ENCODE measurements at places on chromosomes 3 and 15.

DNA sequence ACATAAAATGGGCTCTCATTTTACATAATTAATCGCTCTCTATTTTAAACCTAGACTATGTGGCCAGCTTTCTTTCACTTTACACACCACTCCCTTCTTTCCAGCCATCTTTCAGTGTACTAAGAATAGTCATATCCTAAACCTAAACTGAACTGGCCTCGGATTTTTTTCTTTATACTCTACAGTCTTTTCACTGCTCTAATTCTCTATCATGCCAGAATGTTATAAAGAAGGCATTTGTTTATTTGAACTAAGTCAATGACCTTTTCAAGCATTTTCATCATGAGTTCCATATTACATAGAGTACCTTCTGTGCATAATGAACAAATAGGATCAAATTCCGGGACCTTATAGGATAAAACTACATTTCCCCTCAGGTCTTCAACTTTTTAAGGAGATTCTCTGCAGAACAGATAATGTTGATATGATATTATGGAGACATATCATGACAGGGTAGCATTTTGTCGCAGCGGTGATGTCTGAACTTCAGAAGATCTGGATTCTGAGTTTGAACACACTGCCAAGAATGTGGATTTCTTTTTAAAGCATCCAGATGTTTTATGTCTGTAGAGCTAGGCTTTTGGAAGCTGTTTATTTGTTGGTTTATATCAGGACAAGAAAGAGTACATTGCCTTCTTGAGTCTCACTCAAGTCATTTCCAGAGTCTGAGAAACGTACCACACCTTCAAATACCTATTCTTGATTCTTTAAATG is 1047.3 kb downstream of the MCTP2 start:
- no peak for DNase-seq

GRCh38 chr15:25053000-25053815 is 98.4 kb downstream of the SNRPN start:
- no peak for DNase-seq

DNA sequence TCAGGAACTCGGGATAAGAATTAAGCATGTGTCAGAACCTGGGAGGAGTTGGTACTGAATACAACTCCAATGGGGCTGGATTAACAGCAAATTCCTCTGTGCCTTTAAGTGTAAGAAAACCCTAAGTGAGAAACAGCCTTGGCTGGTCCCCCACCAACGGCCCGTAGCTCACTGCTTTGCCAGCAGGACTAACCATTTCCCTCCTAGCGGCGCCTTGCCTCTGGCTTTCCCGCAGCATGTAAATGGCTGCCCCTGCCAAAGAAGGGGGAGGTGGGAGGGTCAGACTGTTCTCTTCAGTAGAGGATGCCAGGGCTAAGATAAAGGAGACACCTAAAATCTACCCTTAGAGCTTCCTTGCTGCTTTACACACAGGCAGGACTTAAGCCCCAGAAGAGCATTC is 51.0 kb upstream of the SH3GL3 start:
- no peak for DNase-seq

GRCh38 chr3:183504597-183504996 is 50.9 kb downstream of the KLHL6 start:
- DNase-seq, result no peak

DNA sequence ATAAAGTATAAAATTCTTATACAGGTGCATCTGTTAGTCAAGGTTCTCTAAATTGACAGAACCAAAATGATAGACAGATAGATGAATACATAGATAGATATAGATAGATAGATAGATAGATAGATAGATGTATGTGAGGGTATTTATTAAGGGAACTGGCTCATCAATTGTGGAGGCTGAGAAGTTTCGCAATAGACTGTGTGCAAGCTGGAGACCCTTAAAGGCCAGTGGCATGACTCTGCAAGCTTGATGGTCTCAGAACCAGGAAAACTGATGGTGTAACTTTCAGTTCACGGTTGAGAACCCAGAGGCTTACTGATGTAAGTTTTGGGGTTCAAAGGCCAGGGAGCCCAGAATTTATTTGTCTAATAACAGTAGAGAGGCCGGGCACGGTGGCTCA is 1123.7 kb upstream of the CADM2 start:
- no peak for DNase-seq

- DNase-seq, result no peak
These were observed 101.8 kb upstream of the LIPC start for GRCh38 chr15:58329781-58330671.

DNA sequence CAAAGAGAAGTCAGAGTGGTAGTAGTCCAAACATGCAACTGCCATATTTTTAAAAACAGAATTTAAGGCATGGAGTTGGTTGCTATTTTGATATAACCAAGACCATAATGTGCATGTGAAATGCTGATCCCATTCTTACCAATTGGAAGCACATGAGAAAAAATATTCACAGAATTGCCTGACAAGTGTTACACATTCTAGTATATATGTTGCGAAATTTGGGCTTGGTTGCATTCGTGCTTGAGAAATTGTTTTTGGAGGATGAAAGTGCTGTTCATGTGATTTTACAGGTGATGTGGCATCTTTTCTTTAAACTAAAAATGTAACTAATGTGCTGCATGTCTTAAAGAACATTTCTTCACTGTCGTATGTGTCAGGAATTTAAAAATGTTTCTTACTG is 199.7 kb downstream of the CHL1 start:
- no peak for DNase-seq

- no peak for DNase-seq
These were observed 269.2 kb upstream of the GOLIM4 start for GRCh38 chr3:168364967-168365366.

GRCh38 chr15:63473749-63473998 is 30.7 kb upstream of the USP3 start:
- DNase-seq, result no peak

- DNase-seq, result no peak
These were observed 111.0 kb upstream of the MYO5C start for GRCh38 chr15:52406601-52407000.

DNA sequence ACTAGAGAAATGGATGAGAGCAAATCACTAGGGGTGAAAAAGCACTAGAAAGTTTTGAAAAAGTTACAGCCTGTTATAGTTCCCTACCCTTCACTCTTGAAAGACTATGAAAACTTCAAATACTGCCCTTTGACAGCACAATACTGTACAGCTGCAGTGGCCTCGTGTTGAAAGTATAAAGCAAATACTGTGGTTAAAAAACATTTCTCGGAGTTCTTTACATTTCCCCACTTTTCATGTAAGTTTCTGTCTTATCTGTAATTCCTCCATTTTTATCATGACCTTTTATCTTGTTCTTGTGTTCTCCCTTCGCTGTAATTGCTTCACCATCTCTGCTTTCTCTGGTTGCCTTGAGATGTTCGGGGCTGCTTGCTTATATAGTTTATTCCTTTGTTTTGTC is 423.8 kb upstream of the CFAP20DC start:
- no peak for DNase-seq

DNA sequence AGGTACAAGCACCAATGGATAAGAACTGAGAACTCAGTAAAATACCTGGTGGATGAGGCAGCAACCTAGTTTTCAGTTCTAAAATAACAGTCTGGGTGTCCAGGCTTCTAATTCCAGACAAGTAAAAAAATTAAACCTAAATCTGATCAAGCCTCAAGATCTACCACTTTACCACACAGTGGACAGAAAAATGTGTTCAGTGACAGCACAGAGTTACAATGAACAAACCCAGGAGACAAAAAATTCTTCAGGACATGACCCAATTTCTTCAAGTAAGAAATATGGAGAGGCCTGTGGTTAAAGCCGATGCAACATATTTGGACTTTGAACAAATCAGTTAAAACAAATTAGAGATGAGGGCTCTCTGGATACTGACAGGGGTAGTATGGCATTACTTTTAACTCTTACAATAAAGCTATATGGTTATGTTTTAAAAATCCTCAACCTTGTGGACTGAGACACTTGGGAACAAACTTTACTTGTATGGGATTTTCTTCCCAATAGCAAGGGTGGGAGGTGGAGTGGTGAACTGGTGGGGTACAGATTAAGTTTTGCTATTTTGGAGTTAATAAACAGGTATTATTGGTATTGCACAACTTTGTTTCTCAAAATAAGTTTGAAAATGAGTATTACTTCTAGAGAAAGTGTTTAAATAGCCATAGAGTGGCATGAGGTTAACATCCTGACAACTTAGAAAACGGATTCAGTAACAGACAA is 14.2 kb downstream of the CCNL1 start:
- no peak for DNase-seq

- DNase-seq, result no peak
These were observed 7.7 kb downstream of the MAP1A start for GRCh38 chr15:43525131-43525530.

DNA sequence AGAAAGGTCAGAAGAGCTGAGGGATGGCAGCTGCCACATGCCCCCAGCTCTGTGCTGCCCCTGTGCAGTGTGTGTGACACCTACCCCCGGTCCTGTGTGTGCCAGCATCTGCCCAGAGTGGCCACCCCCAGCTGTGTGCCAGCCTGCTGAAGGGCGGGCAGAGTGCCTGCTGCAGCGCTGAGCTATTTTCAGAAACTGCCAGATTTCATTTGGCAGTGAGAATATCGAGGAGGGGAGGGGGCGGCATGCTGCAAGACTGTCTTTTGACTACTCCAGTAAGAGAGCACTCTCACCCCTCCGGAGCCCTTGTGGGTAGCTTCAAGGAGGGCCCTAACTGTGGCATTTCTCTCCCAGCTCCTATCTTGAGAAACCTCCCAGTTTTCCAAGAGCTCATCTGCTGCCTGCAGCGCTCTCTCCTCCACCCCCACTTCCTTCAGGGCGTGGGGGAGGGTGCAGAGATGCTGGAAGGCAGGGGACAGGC is 25.2 kb upstream of the DOCK3 start:
- DNase-seq, result no peak

GRCh38 chr15:63483521-63484371 is 20.6 kb upstream of the USP3 start:
- no peak for DNase-seq

DNA sequence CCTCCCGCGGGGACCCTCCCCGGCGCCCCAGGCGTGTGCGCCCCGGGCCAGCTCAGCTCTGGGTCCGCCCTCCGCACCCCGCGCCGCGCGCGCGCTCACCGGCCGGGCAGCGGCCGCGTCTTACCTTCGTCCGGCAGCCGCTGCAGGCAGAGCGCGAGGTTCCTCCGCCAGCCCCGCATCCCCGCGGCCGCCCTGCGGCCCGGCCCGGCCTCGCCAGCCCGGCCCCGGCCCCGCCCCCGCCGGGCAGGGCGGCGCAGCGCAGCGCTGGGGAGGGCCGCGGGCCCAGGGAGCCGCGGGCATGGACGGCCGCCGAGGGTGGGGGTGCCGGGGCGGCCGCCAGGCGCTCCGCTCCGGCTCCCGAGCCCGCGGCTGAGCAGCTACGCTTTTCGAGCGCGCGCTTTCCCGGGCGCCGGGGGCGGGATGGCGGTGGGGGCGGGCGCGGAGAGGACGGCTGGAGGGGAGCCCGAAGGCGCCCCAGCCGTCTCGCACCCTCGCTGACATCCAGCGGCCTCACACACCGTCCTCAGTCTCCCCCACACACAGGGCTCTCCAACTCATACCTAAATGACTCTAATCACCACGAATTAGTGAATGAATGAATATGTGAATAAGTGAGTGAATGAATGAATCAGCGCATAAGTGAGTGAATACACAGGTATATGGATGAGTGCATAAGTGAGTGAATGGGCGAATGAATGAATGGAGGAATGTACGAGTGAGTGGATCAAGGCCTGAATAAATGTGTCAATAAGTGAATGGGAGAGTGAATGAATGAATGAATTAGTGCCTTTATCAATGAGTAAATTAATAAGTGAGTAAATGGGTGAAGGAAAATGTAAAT is 48.5 kb upstream of the CCDC174 start:
- no peak for DNase-seq

GRCh38 chr15:66253418-66254088 is at the start of gene MEGF11:
MEGF11 (minus strand) TSS chr15:66253750; CDS start chr15:66128403, 125,347 bp downstream.
- DNase-seq, result no peak

GRCh38 chr3:136380530-136380929 is 130.4 kb downstream of the PCCB start:
- DNase-seq, result no peak

GRCh38 chr3:192155194-192155593 is 572.1 kb downstream of the FGF12 start:
- no peak for DNase-seq

DNA sequence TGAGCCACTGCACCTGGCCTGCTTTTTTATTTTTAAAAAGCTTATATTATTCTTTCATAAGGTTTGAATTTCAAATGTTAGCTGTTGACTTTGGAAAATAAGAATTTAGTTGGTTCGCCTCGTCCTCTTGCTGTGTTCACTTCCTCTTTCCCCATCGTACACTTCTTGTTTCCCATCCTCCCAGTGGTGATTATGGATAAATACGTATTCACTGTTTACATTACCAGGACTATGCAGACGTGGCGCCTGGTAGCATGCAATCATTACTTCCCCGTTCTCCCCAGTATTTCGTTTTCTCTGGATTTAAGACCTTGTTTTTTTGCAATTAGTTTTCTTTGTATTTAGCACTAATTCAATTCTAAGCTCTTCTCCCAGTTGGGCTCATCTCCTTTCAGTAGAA is 70.1 kb downstream of the LMLN start:
- DNase-seq, result no peak

GRCh38 chr3:183539811-183540210 is 15.7 kb downstream of the KLHL6 start:
- DNase-seq, result no peak

DNA sequence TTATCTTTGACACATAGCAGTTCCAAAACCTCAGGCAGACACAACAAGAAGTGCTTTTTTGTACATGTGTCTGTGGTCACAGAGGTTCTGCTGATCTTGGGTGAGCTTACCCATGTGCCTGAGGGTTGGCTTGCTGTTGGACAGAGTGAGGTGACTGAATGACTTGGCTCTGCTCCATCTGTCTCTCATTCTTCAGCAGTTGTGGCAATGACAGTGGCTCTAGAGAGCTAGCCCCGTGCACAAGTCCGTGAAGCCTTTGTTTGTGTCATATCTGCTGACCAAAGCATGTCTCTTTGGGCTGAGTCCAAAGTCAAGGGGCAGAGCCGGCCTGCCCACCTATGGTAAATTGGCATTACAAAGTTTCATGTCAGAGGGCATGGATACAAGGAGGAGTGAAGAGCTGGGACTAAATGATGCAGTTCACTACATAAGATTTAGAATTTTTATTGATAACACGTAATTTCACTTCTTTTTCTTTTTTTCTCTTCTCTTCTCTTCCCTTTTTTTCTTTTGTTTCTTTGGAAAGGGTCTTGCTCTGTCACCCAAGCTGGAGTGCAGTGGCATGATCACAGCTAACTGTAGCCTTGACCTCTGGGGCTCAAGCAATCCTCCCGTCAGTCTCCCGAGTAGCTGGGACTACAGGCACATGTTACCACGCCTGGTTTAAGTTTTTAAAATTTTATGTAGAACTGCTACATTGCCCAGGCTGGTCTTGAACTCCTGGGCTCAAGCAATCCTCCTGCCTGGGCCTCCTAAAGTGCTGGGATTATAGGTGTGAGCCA is 77.9 kb downstream of the ITPR1 start:
- no peak for DNase-seq

DNA sequence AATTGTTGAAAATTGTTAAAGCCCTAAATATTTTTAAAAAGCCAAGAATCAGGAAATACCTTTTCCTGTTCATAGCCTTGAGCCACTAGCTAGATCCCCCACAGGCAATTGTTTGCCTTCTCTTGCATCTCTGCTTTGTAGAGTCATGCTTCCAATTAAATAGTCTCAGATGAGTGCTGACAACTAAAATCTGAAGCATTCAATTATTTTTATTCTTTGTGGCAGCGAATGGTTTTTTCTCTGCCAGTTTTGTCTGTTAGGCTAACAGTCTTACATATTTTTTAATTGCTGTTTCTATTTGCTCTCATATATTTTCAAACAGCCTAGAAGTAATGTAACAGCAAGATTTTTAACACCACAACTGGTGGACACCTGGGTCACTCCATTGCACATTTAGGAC is 277.1 kb upstream of the GBE1 start:
- no peak for DNase-seq

GRCh38 chr3:51739110-51739509 is 32.2 kb downstream of the GRM2 start:
- DNase-seq, result no peak
